Progenitor cell of endocrine pancreas (in vitro differentiated cells): ENCODE measurements at places on chromosomes 7 and 10.
A peak's percentile ranks its signal among the peaks of the same experiment; 100 is the strongest.

DNA sequence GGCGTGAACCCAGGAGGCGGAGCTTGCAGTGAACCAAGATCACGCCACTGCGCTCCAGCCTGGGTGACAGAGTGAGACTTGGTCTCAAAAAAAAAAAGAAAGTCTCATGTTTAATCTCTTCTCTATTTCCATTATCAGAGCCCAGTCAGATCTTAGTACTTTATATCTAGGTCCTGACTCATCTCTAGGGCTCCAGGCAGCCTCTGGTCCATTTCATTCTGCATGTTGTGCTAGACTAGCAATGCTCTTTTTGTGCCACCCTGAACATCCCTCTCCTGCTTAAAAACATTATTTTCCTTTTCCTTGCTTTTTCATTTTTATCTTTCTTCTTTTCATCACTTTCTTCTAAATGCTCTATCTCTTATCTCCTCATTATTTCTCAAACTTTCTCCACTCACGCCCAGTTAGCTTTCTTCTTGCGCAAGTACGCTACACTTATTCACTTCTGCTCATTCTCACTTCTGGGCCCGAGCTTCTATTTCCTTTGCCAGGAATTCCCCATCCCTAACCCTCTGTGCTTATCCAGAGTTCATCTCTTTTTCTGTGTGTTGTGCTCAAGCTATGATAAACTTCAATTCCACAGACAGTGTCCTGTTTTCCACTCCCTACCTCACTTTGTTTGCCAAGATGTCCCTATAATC lies 63.9 kb downstream of the BTAF1 start:
- DNase-seq: no peak

GRCh38 chr10:13528875-13529713 lies at the start of gene BEND7:
Gene BEND7 (minus strand): TSS chr10:13529014. CDS start chr10:13528533, 481 bp downstream.
- DNase-seq: peak; percentile 45

DNA sequence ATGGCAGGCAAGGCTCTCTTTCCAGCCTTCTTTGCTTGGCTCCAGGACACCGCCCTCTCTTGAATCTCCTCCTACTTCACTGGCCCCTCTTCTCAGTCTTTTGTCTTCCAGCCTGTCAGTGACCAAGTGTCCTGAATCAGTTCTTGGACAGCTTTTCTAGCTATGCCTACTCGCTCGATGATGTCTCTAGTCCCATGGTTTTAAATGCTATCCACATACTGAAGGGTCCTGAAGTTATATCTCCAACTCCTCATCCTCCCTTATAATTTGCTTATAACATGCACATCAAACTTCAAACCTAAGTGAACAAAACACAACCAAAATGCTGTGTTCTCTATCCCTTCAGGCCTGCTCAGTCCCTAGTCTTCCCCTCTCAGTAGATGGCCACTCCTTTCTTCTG lies 5.0 kb upstream of the GOLGA7B start:
- DNase-seq: no peak

- DNase-seq: peak; percentile 76
These were observed at the start of gene UBE2D4 for GRCh38 chr7:43925984-43926797. Gene UBE2D4 (plus strand): TSS chr7:43926436. CDS start chr7:43926533, 97 bp downstream.

- no peak for DNase-seq
These were observed 58.2 kb downstream of the STRA8 start for GRCh38 chr7:135291809-135292253.

GRCh38 chr10:73307203-73307800 lies 51.4 kb downstream of the CFAP70 start:
- no peak for DNase-seq

DNA sequence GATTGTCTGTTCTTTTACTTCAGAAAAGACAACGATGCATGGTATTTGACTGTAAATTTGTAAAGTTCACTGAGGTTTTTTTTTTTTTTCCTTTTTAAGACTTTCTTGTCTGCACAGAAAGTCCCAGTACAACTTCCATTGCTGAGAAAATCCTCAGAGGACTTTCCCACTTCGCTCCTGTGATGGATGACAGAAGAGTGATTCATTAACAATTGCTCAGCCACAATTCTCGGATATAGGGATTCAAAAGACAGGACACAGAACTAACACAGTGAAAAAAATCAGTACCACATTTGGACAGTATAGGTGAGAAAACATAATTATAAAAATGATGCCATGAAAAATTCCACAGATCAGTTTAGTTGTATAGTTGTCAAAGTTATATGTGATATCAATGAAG lies 48.0 kb downstream of the SEC23IP start:
- no peak for DNase-seq

DNA sequence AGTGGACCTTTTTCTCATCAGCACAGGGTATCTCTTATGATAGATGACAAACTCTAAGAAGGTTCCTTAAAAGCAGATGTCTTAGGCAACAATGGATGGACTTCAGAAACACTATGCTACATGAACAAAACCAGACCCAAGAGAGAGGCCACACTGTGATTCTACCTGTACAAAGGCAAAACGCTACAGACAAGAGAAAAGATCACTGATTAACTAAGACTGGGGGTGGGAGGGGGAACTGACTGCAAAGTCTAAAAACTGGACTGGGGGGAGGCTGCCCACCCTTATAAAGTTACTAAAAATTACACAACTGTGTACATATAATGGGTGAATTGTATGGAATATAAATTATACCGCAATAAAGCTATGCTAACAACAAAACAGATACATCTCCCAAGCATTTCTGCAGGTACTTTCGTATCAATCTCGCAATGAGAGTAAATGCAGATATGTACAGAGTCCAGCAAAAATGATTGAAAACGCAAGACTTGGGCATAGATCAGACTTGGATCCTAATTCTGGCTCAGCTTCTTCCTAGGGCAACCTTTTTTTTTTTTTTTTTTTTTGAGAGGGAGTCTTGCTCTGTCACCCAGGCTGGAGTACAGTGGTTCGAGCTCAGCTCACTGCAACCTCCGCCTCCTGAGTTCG lies 179.7 kb downstream of the FAM107B start:
- no peak for DNase-seq

DNA sequence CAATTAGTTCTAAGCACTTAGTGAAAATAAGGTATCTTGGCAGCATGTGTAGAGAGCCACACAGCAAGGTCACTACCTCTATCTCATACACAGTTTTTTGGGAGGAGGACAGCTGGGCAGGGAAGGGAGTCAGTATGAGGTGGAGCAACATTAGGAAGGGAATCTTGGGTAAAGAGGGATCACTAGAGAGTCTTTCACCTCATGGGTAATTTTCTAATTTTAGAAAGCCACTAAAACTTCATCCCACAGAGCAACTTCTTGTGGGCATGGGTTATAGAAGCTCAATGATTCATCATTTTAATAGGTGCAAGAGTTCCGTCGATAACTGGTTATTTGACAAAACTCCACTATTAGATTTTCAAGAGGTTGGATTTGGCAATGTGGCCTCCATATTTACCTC lies 2.5 kb downstream of the NRAP start:
- DNase-seq: no peak

DNA sequence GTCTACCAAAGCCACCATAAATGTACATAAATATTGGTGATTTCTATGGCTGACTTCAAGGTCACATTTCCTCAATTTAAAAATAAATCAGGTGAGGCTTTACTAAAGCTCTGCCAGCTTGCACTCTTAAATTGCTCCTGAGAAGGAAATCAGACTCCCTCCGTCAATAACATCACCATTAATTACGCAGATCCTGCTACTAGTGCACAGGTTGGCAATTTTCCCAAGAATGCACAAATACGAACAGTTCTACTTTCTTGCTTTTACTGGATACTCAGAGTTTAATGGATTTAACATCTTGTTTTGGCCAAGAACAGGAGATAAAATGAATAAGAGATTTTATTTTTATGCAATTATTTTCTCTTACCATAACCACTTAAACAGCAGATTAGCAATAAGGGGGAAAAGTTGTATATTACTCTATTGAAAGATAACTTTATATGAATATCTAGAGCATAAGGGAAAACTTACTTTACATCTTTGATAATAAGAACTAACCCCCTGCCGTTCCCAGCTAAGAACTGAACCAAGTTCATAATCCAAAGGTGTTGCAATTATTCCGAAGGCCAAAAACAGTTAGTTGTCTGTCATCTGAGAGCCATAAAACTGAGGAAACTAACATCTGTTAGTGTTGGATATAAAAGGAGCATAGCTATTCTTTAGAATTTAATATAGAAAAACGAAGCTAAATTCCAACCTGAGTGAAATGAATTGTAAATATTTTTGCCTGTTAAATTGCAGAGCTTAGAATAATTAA lies 140.5 kb downstream of the TWIST1 start:
- DNase-seq: no peak

DNA sequence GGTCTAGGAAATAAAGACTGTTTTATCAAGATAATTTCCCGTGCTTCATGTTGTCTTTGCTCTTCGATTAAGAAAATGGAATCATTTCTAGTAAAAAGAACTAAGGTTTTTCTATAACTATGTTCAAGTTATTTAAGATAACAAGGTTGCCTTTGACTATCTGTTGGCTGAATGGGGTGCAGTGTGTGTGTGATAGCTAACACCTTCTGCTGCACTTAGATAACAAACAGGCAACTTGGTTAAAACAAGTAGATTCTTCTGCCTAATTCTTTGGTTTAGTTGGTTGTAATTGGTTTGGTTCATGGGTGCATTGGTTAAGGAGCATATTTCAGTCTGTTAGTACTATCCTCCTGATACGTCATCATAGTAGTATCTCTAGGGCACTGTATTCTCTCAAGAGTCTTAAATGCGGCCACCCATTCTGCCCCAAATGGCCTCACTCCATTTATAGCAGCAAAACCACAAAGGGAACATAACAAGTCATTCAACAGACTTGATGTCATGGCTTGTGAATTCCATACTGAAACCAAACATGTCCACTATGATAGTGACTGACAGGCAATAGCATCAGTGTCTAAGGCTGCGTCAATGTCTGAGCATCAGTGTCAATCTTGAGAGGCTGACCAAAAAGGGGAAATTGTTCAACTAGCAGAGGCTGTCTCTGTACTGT lies 55.7 kb downstream of the CCDC3 start:
- DNase-seq: no peak

GRCh38 chr7:112990624-112991023 lies 96.0 kb downstream of the GPR85 start:
- DNase-seq: no peak

GRCh38 chr7:138431517-138431916 lies 28.5 kb upstream of the TRIM24 start:
- DNase-seq: no peak

GRCh38 chr10:7070950-7071349 lies 339.9 kb downstream of the SFMBT2 start:
- DNase-seq: no peak
